Heart left ventricle (tissue), 16 donors: ENCODE measurements at places on chromosomes 13 and 19.
A peak's percentile ranks its signal among the peaks of the same experiment; 100 is the strongest.

DNA sequence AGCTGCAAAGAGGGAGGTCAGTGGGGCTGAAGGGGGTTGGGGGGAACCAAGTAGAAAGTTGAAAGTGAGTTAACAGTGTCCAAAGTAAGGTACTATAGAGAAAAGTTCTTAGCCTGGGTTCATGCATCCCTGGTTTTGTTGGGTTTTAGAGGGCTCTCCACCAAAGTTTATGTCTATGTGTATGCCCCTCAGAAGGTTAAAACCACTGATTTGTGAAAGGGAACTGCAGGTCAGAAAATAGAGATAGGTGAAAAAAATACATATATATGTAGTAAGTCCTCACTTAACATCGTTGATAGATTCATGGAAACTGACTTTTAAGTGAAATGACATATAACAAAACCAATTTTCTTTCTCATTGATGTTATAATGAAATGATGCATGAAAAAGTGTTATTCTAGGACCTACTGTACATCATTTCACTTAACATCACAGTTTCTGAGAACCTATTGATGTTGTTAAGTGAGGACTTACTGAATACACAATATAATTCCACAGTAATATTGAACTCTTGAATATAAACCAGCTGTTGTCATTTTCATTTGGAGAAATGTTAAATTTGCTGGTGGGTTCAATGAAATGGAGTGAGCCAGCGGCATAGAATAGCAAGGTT is 9.6 kb downstream of the DGKH start:
- DNase-seq, result no peak

GRCh38 chr13:97660594-97661260 is 226.8 kb downstream of the RAP2A start:
- DNase-seq, result peak; percentile 15

DNA sequence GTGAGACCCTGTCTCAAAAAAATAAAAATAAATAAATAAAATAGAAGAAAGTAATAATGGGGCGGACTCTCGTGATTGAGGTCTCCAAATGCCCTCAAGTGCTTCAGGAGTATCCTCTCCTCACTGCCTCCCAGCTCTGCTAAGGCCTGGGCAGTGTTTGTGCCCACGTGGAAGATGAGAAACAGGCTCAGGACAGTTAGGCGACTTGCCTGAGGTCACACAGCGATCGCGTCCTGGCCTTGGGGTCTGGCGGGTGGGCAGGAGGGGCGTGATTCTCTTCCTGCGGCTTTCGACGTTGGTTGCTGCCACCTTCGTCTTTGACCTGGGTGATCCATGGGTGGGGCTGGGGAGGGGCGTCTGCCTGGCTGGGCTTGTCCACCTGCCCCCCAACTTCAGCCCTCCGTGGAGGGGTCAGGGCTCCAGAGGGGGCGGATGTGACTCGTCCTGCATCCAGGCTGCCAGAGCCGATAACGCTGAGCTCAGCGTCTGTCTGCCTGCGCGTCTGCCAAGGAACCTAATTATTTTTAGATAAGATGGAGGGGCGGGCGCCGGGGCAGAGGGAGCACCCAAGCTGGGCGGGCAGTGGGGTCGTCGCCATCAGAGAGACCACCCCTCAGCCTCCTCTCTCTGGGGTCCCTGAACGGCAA is 56.9 kb downstream of the NFIC start:
- DNase-seq, result no peak

GRCh38 chr13:73702419-73703071 is 431.7 kb downstream of the KLF12 start:
- no peak for DNase-seq

GRCh38 chr13:80339563-80339911 is 1.4 kb downstream of the SPRY2 start:
- DNase-seq, result no peak

DNA sequence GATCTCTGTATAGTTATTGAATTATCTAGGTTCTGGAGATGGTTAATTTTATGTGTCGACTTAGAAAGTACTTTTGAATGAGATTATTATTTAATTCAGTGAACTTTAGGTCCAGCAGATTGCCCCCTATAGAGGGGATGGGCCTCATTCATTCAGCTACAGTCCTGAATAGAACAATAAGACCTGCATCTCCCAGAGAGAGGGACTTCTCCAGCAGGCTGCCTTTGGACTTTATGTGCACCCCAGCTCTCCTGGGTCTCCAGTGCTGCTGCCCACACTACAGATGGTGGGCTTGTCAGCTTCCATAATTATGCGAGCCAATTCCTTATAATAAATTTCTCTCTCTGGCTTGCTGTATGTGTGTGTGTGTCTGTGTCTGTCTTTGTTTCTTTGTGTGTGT is 39.3 kb upstream of the KL start:
- DNase-seq, result no peak

GRCh38 chr13:110398564-110399507 is 91.8 kb downstream of the COL4A2 start:
- no peak for DNase-seq

GRCh38 chr13:64293923-64294322 is 2878.3 kb upstream of the PCDH20 start:
- DNase-seq, result no peak
